NCI-H82 (cell line): ENCODE measurements at places on chromosomes 12 and 14.
A peak's percentile ranks its signal among the peaks of the same experiment; 100 is the strongest.

- DNase-seq = no peak
Measured at GRCh38 chr12:59698600-59698999, 102.8 kb downstream of the SLC16A7 start.

DNA sequence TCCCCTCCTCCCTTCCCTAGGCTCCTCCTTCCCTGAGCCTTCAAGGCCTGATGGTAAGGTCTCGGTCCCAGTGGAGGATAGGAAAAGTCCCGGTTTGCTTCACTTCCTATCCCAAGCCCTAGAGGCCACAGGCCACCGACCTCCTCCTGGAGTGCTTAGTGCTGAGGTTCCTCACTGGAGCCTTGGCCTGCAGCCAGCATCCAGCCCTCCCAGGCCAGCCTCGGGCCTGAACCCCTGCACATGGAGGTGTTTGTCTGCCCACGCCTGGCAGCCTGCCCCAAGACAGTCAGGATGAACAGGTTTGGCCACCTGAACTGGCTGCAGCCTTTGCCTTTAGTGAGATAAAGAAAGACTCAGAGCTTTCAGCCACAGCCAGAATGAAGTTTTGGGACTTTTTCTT lies 15.8 kb upstream of the KRT7 start:
- no peak for DNase-seq

DNA sequence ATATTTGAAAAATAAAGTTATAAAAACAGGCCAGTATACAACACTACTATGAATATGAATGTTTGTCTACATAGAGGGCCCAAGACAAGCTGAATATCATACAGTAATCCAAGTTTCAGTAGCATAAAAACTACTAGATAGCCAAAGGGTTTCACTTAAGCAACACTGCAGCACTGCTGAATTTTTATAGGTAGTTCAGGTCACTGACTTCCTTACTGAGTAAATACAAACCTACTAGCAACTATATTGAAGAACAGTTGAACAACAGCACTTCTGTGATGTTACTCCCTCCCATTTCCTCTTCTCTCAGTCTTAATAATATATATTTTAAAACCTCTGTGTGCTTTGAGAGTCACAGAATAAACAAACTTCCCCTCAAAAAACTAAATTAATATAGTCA lies 42.7 kb downstream of the GTF2A1 start:
- no peak for DNase-seq

DNA sequence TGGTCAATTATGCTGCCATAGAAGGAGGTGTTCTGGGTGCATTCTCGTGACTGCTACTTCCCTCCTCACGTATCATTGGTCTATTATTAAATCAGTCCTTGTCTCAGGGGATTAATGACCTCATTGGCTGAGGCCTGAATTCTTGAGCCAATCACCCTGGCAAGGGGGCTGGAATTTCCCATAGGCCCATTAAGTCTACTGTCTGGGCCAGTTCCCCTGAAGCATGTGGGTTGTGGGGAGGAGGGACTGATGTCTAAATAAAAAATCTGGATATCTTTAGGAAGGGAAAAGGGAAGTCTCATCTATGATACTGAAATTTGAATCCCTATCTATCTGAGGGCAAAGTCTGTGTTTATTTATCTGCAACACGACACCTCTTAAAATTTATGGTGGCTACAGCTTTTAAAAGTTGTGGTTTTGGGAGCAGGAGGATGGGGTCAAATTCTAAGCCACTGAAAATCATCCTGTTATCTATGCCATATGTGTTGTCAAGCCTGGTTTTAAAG lies 71.9 kb downstream of the DYRK2 start:
- DNase-seq = peak; percentile 34

DNA sequence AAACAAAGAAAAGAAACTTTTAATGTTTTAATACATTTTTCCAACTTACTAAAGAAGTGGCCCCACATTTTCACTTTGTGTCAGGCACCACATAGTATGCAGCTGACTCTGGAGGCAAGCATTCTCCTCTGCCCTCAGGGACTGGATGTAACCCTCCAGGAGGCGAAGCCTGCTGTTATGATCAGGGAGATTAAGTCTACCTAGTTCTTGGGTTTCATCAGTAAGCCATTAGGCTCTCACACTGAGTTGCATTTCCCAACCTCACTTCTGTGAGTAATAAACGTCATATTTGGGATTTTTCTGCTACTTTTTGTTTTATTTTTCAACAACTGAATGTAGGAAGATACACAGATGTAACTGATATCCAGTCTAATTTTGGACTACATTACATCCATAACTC lies 101.2 kb upstream of the LRFN5 start:
- peak; percentile 40 for DNase-seq

GRCh38 chr12:44381341-44381740 lies 494.8 kb downstream of the NELL2 start:
- peak; percentile 97 for DNase-seq

- peak; percentile 73 for DNase-seq
Measured at GRCh38 chr12:50232771-50233209, 50.5 kb downstream of the LIMA1 start.

GRCh38 chr12:123839826-123840225 lies 77.7 kb downstream of the DNAH10 start:
- no peak for DNase-seq

GRCh38 chr12:2372735-2373134 lies 319.9 kb downstream of the CACNA1C start:
- DNase-seq = no peak

DNA sequence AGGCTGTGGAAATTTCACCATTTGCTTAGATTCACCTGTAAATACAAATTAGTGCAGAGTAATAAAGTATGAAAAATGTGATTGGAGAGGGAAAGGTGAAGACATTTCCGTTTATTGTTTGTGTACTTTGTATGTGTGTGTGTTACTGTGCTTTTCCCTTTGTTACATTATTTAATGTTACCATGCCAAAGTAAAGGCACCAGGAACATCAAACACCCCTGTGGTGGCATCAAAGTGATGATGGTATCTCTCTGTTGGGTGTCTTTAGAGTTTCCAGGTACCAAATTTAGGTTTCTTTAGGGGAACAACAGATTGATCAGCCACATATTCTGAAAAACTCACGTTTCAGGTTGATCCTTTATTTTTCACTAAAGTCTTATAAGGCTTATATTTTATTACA lies 189.0 kb upstream of the FBXO33 start:
- no peak for DNase-seq

DNA sequence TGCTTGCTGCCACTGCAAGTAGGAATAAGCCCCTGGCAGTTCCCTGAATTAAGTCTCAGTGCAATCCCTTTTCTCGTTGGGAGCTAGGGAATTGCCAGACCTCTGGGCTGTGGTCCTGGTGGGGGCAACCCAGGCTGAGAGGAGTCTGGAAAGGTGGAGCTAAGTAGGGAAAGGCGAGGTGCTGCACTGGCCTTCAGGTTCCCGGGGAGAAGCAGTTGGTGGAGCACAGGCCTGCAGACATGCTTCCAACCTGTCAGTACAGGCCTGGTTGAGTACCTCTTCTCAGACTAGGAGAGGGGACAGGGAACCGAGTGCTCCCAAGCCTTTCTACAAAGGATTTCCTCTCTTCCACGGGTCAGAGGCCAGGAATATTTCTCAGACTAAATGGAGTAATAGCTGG lies 1.5 kb downstream of the NRIP2 start:
- DNase-seq = no peak

GRCh38 chr14:49314737-49315136 lies 271.4 kb downstream of the RPS29 start:
- DNase-seq = no peak

GRCh38 chr12:128467882-128468281 lies 200.9 kb downstream of the TMEM132C start:
- DNase-seq = no peak

DNA sequence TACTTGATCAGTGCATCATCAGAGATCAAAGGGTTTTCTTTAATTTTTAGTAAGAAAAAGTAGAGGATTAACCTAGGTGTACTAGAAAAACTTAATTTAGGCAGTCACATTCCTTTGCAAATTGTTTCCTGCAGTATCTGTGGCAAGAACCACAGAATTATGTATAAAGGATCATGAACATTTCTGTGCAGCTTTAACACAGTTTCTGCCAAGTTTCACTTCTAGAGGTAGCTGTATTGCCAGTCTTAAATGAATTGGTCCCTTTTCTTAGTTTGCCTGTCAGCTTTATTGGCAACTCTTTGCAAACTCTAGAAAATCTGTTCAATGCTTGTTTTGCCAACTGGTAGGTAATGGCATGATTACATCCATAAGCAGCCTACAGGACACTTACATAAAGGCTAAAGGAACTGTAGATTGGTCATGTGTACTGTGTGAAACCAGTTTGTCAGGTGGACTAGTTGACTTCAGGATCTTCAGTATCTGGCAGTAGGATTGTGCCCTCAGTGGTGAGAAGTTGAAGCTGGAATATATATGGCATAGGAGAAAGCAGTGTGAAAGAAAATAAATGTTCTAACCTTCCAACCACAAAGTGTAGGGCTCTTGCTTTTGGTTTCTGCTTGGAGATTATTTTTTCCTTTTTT lies 75.9 kb downstream of the TTLL5 start:
- DNase-seq = no peak

DNA sequence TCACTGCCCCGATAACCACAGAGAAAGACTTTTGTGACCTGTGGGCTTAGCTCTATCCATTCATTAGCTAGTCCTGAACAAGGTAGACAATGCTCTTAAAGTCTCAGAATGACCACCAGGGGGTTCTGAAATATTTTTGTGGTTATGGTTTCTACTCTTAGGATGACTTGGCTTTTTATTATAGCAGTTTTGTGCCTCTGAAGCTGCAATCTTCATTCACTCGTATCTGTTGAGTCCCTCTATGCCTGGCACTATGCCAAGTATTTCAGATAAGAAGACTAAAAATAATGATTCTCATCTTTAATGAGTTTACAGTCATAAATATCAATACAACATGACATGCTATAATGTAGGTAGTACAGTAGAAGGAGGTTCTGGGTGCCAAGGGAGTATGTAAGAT lies 130.8 kb upstream of the TRHDE start:
- DNase-seq = peak; percentile 48

DNA sequence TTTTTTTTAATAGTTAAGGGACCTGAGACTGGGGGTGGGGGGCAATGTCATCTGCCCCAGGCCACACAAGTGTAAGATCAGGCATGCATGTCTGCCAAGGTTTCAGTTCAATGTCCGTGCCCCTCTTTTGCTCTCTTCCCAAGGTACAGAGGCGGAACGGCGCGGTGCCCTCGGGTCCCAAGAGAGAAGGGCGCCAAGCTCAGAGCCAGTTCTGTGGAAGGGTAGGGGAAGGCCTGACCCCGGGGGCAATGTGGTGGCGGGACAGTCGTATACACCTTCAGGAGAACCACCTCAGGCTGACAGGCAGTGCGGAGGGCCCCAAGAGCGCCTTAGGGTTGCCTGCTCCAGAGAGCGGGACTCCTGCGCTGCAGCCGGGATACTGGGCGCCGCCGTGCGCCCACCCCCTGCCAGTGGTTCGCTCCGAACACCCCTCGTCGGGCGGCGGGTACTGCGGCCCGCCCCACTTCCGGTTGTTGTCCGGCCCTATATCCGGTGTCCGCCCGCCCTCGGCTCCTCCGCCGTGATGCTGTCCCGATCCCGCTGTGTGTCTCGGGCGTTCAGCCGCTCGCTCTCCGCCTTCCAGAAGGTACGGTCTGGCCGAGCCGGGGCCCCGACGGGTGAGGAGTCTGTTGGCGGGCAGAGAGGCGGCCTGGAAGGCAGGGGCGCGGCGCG lies at the start of gene DLST:
DLST (plus strand) TSS at position 486 of the 672 bp plus-strand sequence; CDS start at position 524, 38 bp downstream.
- peak; percentile 87 for DNase-seq

DNA sequence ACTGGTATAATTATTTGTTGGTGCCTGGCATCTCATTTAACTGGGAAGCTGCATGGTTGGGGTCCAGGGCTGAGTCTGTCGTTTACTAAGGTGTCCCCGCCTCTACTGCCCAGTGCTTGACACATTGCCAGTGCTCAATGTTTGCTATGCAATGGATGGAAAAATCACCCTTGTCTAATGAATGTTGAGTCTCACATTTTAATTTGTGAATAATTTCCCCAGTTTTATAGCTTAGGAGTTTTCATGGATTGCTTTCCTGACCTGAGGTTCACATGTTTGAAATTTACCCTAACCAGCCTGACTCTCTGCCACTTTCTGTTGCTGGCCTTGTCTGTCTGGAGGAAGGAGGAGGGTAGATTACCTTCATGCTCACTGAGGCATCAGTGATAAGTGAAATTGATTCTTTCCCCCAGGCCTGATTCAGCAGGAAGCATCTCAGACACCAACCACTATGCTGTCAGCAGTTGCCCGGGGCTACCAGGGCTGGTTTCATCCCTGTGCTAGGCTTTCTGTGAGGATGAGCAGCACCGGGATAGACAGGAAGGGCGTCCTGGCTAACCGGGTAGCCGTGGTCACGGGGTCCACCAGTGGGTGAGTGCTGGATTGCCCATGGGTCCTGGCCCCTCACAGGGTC lies 2.4 kb downstream of the DHRS2 start:
- no peak for DNase-seq

- no peak for DNase-seq
Measured at GRCh38 chr12:16027002-16027401, 115.9 kb downstream of the DERA start.

DNA sequence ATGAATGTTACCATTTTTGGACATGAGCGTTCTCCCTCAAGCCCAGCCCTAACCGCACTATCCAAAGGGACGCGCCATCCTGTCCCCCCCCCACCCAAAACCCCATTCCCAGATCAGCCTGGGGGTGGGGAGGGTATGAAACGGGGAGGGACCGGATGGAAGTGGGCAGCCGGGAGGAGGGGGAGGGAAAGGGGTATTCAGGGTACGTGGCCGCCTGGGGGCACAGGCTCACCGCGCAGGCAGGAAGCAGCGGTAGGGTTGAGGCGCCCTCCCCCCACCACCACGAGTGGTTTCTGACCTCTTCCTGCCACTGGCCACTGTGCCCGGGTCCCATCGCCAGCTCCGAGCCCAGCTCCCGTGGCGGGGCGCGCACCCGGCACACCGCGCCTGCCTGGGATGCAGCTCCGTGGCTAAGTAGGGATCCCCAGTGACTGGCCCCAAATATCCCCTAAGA lies 1.4 kb downstream of the ACTN1 start:
- DNase-seq = peak; percentile 30

DNA sequence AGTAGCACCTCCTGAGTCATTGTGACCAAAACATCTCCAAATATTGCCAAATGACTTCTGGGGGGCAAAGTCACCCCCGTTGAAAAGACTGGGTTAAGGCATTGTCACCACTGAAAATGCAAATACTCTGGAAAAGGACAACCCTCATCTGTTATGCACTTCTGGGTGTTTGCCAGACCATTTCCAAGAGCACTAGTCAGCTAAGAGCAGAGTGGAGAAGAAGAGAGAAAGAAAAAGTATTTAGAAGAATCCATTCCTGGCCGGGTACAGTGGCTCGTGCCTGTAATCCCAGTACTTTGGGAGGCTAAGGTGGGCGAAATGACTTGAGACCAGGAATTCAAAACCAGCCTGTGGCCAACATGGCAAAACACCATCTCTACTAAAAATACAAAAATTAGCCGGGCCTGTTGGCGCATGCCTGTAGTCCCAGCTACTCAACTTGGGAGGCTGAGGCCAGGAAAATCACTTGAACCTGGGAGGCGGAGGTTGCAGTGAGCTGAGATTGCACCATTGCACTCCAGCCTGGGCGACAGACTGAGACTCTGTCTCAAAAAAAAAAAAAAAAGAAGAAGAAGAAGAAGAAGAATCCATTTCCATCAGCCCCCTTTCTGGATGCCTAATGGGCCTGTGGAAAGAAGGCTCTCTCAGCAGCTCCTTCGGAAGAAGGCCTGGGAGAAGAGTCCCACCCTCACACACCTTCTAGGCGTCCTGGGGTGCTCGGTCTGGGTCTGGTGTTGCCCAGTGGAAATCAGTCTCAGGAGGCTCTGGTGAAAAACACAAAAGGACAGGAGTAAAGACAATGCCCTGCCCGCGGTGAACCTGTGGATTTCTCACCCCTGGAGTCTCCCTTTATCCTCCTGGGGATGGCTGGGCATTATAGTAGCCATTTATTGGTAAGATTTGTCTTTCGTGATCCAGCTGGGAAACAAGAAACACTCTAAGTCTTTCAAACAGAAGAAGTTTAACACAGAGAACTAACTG lies 3.5 kb upstream of the LTBR start:
- DNase-seq = no peak

GRCh38 chr12:109173443-109174240 lies 57.3 kb downstream of the ACACB start:
- DNase-seq = no peak
